ENCODE measurements at places on chromosomes 3 and 15.

- peak; percentile 2 for DNase-seq
Observed at GRCh38 chr3:197003461-197004385, 25.9 kb downstream of the MELTF start.

DNA sequence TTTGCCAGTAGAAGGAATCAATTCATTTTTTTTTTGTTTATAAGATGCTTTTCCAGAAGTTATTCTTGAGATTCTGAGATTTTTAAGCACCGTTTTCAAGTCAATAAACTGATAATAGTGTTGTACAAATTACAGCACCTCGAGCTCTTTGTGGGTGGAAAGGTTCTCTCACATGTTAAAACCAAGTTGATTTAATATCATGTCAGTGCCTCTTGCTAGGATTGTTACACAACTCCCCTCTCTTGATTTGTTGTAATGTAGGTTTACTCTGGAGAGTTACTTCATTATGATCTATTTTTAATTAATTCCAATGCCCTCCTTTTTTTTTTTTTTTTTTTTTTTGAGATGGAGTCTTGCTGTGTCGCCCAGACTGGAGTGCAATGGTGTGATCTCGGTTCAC is 25.8 kb upstream of the UBXN7 start:
- no peak for DNase-seq

GRCh38 chr3:110856916-110857315 is 214.7 kb upstream of the NECTIN3 start:
- DNase-seq, result no peak

DNA sequence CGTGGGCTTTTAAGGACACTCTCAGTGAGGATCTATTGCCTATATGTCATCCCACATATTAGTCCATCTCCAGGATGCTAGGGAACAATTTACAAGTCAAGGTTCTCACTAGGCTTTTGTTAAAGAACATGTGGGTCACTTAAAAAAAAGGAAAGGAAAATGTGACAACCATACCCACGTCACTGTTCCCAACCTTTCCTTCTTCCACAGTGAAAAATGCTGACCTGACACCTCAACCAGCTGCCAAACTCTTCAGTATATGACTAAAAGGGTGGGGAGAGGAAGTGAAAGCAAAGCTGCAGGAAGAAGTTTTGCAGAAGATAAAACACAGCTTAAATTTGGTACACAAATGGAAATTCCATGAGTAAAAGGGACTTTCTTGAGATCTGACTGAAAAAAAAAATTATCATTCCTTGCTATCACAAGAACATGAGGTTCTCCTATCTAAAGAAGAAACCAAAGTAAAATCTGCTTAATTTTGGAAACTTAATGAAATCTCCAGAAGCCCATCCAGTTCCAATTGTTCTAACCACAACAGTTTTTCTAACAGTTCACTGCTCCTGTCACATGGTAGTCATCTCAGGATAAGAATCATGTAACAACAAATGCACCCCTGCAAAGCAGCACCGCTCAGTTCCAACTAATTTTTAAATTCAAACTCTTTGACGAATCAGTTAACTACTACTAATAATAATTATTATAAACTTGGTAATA is 117.0 kb upstream of the TSPAN3 start:
- DNase-seq, result no peak

DNA sequence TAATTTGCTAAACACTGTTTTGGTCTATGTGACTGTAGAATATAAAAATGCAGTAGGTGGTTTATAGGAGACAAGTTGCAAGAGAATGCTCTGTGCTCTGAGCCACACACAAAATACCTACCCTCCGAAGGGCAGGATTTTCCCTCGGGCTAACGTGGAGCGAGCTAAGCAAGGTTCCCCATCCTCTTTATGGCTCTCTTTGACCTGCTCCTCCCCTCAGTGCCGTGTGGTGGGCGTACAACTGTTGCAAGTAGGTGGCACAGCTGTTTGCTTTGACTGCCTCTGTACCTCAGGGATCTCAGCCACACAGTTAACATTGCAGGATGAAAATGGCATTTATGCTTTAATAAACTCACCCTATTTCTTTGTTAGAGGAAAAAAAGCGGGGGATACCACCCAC is 339.1 kb downstream of the SATB1 start:
- DNase-seq, result no peak

- no peak for DNase-seq
Observed at GRCh38 chr3:122520861-122521260, 6.1 kb upstream of the KPNA1 start.

GRCh38 chr15:76064375-76064774 is 4.6 kb downstream of the TMEM266 start:
- no peak for DNase-seq

DNA sequence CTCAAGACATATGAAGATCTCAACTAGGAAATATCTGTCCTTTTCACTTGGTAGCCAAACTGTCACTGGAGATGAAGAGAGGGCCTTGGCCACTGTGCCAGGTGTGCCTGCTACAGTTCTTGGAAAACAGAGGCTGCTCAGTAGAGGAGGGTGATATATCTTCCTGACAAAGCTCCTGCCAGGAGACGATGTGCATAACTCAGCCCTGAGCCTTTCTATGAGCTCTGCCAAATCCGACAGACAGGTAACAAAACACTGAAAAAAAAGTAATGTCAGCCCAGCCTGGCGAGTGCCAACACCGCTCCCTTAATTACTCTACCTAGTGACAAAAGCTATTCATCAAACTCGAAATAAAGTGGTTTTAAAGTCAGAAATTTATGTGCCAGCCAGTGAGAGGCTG is 123.2 kb downstream of the MFSD1 start:
- no peak for DNase-seq

DNA sequence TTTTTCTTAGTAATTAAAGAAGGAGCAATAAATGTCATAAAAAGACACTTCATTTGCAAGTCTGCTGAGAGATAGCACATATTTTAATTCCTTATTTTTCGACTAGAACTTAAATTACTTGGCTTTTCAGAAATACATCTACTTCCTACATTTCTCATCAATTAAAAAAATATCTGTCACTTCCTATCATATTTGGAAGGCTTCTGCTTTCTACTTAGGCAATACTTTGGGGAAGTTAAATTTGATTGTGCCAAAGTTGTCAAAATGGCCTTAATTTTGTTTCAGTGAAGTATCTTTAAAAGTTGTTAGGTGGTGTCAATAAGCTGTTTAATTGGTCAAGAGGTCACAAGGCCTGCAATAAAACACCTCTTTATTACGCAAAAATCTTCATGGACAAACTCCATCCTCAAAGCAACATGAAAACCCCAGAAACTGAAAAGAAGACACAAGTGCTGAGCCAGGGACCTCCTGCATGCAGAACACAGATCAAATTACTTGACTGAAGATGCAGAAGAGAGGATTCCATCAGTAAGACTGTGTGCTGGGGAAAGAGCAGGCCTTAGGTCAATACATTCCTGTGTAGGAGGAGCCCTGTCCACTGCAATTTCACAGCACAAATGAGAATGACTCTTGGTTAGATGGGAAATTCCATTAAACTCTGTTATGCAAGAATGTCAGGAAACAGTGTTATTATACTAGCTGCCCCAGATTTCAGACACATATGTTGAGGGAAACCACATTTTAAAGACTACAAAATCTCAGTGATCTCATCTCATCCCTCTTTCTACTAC is 48.0 kb upstream of the FSTL1 start:
- DNase-seq, result no peak

DNA sequence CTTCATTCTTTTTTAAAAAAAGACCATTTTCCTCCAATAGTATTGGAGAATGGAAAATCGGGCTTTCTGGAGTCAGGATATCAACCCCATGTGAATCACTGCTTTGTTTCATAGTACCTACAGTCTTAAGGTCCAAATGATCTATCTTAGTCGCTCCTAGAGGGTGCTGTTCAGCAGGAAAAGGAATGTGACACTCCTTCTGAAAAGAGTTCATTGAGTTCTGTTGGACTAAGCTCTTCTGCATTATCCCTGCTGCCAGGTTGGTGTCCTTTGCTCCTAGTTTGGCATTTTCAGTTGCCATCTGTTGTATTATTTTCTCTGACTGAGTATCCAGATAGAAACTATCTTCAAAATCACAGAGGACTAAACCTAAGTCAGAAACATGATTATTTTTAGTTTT is 57.2 kb downstream of the POLQ start:
- no peak for DNase-seq

GRCh38 chr15:64503197-64503596 is 42.8 kb downstream of the ZNF609 start:
- no peak for DNase-seq

- no peak for DNase-seq
Observed at GRCh38 chr3:179450261-179450701, 989 bp downstream of the GNB4 start.

GRCh38 chr3:157442729-157443128 is 6.1 kb downstream of the PTX3 start:
- no peak for DNase-seq

DNA sequence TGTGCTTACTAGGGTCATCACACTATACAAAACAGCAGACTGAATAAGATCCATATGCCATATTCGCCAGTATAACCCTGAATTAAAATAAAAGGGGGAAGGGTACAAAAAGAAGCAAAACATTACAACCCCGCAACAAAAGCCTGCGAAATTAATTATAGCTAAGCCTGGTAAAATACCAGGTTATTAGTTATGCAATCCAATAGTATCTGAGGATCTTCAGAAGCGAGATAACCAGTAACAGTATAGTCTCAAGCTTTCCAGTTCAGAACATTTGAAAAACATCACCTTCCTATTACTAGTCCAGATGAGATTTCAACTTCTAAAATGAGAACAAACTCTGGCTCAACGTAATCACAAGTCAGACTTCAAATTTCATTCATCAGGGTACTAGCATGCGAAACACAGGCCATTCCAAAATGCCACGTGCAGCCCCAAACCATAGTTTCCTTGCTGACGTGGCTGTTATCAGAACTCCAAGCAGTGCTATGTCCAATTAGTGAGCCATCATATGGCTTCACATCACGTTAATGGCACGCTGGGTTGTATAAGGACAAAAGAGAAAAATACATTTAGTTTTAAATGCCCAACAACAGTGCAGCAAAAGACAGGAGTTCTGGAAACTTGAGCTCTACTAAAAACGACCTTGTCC is 1.1 kb downstream of the SSR3 start:
- no peak for DNase-seq

DNA sequence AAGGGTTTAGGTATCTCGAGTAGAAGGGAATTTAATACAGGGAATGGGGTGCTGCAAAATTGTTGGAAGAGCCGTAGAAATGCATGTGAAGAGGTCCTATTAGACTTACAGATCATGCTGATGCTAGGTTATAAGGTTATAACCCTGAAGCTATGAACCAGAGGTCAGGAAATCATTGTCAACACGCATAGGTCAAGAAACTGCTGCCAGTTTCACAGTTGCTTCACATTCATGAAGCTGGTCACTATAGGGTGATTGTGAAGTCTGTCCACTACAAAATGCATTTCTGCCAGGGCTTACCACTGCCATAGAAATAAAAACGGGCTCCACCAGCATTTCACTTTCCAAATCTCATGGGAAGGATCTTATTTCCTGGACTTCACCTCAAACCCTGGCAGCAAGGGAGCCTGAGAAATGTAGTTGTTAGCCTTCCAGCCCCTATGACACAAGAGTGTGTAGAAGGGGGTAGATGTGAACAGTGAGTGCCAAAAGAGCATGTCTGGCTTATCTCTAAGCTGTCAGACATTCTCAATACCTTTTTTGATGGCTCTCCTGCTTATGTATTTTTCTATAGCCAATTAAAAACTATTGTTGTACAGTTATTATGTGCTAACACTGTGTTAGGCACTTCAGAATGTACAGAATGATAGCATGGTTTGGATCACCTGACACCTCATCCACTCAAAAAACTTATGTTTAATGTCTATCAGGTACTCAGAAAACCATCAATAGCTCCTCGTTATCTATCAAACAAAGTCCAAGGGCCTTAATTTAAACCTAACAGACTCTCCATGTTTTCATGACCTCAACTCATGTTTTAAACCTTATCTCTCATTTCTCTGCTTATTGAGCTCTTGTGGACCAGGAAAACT is 148.3 kb upstream of the TSC22D2 start:
- no peak for DNase-seq

GRCh38 chr3:173945806-173946205 is 548.3 kb downstream of the NLGN1 start:
- no peak for DNase-seq

GRCh38 chr15:71509139-71509538 is 301.2 kb upstream of the NR2E3 start:
- no peak for DNase-seq

- DNase-seq, result no peak
Observed at GRCh38 chr3:48440590-48440958, 517 bp downstream of the TMA7 start.

GRCh38 chr3:101939361-101940049 is 90.2 kb downstream of the NFKBIZ start:
- DNase-seq, result no peak

DNA sequence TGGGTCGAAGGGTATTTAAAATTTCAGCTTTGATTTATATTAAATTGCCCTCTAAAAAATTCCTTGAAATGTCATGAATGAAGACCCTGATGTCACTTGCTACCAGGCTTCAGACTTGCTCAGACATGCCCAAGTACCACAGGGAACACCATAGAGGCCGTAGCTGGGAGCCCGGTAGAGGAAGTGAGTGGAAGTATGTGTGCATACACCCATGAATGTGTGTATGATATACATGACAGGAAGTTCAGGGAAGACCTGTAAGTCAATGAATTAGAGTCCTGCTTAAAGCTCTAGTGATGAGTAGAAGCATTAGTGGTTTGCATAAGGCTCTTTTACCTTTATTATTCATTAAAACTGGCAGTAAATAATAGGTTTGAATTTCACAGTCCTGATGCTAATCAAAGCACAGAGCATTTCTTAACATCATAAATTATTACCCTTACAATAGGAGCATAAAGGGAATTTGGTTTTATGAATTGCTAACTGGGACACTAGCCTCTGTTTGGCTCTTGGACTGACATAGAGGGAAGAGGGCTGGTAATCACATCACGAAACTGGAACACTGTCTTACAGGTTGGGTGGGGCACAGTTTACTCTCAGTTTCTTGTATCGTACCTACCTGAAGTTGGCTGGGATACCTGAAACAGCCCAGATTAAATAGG is 144.4 kb downstream of the CHST2 start:
- no peak for DNase-seq

- DNase-seq, result no peak
Observed at GRCh38 chr3:184717399-184717983, 5.6 kb upstream of the MAGEF1 start.

DNA sequence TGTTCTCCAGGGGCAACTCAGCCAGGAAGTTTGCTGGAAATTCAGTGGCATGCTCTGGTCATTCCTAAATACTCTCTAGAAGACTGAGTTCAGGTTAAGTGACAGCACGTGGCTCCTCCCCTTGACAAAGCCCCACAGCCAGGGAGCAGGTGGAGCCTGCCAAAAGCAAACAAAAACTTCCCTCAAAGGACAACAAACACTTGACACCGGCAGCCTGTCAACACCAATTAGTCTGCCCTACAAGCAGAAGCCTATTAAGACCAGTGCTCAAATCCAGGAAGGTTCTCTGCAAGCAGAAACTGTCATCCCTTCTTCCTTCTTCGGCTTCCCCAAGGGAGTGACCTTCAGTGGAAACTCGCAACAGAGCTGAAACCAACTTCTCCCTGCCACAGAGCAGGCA is 5.0 kb downstream of the MEX3B start:
- peak; percentile 73 for DNase-seq

DNA sequence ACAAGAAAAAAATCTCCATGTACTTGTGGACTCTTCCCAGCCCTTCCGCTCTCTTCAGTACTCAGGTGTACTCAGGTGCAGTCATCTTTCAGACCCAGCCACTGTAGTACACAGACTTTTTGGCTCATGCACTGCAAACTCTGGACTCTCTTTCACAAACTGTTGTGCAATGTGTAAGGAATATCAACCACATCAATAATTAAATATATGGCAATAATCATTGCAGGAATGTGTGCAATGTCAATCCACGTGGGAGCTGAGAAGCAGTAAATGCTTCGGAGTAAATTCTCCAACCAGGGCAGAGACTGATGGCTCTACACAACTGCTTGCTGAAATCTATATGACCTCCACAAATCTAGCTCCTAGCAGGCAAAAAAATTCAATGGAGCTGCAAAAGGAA is 287.3 kb upstream of the COL8A1 start:
- DNase-seq, result no peak

Data from NCI-H2029 treated with DMSO at 0.1 percent for 48 hours (cell line).